Activated naive CD4-positive, alpha-beta T cell treated with anti-CD3 and anti-CD28 coated beads, Interleukin-2, amount 50 U/mL, for 72 hours (primary cell): ENCODE measurements at places on chromosomes 2 and 18. TPM values are rescaled to one million over a fixed set of nuclear protein-coding genes. Genes with fewer than 3 reads are reported as not detected.

DNA sequence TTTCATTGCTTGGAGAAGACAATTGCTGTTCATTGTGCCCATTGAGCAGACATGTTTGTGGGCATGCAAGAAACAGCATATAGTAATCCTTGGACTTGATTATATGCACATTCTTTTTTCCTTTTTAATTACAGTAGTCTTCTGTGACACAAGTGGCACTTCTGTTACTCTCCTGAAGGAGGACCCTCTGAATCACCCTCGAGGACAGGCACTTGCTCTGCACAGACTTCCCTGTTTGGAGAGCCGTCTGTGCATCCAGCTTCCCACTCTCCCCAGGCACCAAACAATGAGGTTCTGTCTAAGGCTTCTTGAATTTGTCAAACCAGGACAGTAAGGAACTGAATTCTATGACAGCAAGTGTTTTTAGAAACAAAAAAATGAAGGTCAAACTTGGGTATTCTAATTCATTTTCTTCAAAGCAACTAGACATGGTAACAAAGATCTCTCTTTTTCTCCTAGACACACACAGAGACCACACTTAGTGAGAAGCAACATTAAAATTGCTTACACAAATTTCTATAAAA lies 844.6 kb upstream of the ID2 start:
- no peak for DNase-seq

The GDF7 gene
- total RNA-seq = not detected

DNA sequence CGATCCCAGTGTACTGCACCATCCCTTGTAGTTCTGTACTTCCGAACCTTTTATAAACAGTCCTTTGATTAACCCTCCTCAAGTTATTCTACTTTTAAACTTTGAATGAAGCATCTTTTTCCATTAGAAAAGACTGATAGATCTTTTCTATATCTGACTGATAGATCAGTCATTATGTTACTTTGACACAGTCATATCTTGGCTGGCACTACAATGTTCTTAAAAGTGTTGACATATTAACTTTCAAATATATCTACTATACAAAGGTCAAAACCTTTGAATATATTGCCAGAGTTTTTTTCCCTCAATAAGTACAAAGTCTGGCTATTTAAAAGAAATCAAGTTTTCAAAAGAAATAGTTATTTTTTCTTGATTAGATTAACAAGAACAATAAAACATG lies 35.4 kb upstream of the NABP1 start:
- DNase-seq = no peak

The C2orf78 gene
- total RNA-seq = not detected

DNA sequence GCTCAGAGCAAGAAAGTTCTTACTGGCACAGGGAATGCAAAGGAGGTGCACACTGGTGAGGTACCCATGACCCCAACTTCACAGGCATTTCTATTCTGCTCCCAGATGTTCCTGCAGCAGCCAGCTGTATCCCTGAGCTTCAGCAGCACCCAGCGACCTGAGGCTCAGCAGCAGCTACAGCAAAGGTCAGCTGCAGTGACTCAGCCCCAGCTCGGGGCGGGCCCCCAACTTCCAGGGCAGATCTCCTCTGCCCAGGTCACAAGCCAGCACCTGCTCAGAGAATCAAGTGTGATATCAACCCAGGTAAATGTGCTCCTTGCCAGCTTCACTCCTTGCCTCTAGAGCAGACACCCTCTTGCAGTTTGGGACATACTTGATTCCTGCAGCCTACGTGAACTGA lies 14.1 kb upstream of the RPL31 start:
- no peak for DNase-seq

DNA sequence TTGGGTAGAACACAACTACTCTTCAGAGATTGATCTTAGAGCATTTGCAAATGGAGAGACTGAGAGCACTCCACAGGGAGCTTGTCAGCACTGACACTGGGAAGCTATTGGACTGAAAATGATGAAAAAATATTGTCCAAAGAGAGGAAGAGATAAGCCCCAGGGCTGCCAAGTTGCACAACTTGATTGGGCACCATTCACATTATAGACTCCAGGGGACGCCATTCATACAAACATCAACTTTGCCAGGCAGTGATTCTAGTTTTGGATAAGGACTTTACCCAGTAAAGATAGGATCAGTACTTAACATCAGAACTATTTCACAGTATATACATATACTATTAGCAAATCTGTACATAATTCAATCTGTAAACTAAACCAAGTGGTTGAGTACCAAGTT lies 79.6 kb upstream of the MYCN start:
- no peak for DNase-seq

DNA sequence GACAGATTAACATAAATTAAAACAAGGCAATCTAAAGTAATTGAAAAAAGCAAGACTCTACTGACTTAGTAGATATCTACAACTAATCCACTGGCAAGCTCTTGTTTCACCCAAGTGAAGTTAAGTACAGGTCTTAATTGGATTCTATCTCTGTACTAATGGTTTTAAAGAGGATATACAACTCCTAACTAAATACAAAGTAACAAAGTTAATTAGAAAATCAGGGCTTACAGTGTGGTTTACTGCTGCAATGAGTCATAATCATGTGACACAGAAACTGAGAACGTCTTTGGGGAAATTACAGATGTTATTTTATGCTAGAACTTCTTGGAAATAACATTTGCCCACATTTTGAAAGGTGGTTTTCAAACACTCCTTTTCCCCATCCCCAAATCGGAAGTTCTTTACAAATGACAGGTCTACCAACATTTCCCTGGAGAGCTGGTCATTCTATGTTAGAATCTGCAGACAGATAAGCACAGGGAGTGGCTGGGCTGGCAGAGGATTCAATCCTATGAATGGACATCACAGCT lies 245.3 kb downstream of the STK39 start:
- no peak for DNase-seq

The NEB gene
- 0.31 TPM for total RNA-seq

- DNase-seq = no peak
Observed at GRCh38 chr2:234761910-234762309, 189.9 kb upstream of the SH3BP4 start.

- no peak for DNase-seq
Observed at GRCh38 chr2:104443145-104443544, 410.8 kb upstream of the POU3F3 start.

DNA sequence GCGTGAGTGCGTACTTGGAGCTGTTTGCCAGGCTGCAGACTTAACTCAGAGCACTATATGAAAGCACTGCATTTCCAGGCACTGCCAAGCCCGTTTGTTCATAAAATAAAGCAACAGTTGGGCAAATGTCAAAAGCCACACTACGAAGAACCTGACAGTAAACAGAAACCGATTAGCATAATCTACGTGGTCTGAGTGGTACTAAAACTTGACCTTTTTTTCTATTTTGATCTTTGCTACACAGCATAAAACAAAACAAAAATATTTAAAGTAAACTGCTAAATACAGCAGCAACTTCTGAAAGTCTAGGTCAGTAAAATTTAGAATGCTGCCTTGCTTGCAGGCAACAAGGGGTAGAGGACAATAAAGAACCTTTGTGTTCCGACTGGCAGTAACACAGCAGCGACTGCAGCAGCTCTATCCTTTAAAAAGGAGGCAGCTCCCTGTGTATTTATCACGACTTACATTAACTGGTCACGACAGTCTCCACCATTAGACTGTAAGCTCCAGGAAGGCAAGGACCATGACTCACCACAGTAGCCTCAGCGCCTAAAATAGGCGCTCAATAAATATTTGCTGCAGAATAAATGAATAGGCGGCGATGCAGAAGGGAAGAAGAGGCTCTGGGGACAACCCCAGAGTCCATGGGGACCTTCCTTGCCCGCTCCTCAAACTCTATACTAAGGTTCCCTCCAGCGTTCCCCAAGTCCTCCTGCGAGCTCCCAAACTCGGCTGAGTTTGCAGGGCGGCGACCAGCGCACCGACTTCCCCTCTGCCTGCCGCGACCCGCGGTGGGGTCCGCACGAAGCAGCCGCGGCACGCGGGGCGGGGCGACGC lies 902 bp downstream of the SS18 start:
- DNase-seq = no peak

DNA sequence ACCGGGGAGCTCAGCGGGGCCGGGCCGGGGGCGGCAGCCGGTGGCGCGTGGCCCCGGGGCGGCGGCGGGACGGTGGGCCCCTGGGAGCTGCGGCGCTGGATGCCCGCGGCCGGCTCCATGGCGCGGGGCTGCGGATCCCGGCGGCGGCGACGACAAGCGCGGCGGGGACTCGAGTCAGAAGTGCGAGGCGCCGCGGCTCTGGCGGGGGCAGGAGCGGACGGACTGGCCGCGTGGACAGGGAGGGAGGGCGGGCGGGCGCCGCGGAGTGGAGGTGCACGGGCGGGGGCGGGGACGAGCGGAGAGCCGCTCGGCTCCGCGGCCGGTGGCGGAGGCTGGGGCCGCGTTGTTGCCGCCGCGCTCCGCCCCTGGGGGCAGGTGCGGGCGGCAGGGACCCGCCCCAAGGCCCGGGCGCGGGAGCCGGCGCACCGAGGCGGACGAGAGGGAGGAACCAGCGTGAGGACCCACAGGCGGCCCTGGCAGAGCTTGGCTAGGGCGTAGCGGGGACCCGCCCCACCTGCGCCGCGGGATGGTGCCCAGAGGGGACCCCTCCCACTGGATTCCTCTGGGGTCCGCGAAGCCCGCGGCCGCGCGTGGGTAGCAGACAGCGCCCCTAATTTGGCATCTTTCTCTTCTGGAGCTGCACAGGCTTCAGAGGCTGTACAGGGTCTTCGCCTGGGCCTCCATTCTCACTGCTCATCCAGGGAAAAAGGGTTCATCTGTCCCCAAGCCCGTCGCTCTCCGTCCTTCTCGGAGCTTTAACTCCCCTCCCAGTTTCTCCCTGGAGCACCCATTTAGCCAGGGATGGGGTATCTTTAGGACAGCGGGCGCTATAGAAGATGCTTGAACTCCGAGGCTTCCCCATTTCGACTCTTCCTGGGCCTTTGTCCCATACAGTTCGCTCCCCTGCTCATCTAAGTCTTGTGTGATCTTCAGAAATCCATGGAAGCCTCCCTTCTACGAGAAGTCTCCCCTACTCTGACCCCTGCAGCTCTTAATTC lies at the start of gene TMEM163:
Gene TMEM163 (minus strand): TSS at position 184 of the 998 bp plus-strand sequence.
- DNase-seq = no peak
